Kasumi-1 (cell line): ENCODE measurements at places on chromosomes 7 and 10.
A peak's percentile ranks its signal among the peaks of the same experiment; 100 is the strongest.

DNA sequence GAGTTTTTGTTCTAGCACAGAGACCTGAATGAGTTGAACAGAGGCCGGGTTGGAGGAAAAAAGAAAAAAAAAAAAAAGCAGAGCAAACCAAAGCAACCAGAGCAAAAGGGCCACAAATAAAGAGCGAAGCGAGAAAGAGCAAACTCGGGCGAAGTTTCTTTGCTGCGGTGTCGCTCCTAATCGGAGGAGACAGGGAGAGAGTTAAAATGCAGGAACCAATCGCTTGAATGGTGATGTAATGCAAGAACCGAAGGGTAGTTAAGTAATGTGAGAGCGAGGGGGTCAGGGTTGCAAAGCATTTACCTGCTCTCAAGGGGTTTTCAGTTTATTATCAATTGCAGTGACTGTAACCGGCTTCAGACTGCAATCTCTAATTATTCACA, 271.7 kb downstream of the TRIL start:
- DNase-seq = peak; percentile 13

GRCh38 chr10:113087165-113088029, 137.3 kb downstream of the TCF7L2 start:
- peak; percentile 34 for DNase-seq

DNA sequence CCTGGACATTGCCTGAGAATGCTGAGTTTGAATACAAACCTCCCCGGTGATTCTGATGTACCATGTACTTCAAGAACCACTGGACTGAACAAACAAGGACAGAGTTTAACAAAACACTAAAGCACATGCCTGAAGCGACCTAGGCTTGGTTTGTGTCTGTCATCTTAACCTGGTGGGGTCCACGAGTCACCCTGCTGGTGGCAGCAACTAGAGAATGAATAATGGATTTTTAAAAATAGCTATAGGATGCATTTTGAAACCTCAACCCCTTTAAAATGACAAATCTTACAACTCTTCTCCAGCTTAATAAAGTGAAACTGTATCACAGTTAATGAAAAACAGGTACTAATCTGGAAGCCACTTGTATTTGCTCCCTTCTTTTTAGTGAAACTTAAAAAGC, 25.2 kb downstream of the CDHR3 start:
- DNase-seq = no peak

DNA sequence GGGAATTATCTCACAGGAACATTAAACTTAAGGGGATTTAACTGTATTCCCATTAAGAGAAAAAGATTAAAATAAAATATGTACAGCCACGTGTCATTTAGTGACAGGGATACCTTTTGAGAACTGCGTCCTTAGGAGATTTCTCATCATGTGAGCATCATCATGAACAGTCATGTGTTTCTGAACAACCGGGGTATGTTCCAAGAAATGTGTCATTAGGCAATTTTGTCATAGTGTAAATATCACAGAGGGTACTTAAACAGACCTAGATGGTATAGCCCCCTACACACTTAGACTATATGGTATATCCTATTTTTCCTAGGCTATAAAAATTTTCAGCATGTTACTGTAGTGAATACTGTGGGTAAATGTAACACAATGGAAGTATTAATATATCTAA, 840.3 kb downstream of the CNTNAP2 start:
- no peak for DNase-seq

DNA sequence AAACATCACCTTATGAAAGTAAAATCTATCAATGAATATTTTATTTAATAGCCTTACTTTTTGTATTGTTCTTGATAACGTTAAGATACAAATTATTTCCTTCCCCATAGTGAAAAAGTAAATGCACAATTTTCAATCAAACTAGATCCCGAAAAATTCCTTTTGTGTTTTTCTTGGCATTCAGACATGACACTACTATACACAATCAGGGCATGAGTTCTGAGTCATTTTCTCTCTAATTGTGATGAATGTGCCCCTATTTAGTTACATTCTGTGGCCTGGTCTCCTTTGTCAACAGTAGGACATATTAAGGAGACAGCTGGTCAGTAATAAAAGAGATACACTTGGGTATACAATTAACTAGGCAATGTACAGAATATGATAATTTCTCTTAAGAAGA, 19.8 kb downstream of the COL1A2 start:
- no peak for DNase-seq

GRCh38 chr7:2564970-2565540, 6.3 kb downstream of the IQCE start:
- DNase-seq = no peak

GRCh38 chr7:39304178-39304577, 262.0 kb upstream of the YAE1 start:
- DNase-seq = no peak

GRCh38 chr7:69722843-69723242, 124.6 kb downstream of the AUTS2 start:
- DNase-seq = no peak

GRCh38 chr7:154644366-154644765, 358.6 kb downstream of the PAXIP1 start:
- no peak for DNase-seq

DNA sequence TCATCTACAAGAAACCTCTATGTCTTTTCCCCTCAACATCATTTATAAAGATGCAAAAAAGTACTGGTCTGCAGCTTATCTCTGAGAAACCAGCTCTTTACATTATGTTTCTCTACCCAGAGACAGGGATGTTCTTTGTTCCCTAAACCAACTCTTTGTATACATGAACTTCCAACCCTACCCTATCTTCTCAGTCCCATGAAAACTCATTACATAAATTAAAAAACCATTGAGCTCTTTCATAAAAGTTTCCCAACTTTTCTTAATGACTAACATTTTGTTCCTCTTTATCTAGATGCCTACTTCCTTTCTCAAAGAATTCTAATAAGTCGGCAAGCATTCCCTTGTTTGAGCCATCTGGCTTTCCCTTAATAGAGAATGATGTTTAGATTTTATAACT, 192.8 kb upstream of the AGK start:
- DNase-seq = no peak

DNA sequence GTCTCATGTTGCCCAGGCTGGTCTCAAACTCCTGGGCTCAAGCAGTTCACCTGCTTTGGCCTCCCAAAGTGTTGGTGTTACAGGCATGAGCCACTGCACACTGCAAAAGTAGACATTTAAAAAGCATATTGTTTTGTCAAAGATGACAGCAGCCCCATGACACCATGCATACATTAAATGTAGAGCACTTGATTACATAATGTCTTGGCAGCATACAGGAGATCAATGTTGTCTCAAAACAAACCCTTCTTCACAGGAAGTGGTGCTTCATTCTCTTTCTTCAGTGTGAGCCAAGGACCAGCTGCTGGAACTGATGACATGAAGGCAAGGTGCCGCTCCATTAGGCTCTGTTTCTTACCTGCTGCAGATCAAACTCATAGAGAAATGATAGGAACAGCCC, 218.4 kb downstream of the KLF6 start:
- no peak for DNase-seq

- no peak for DNase-seq
These were observed 52.5 kb downstream of the KLRG2 start for GRCh38 chr7:139431010-139431409.

DNA sequence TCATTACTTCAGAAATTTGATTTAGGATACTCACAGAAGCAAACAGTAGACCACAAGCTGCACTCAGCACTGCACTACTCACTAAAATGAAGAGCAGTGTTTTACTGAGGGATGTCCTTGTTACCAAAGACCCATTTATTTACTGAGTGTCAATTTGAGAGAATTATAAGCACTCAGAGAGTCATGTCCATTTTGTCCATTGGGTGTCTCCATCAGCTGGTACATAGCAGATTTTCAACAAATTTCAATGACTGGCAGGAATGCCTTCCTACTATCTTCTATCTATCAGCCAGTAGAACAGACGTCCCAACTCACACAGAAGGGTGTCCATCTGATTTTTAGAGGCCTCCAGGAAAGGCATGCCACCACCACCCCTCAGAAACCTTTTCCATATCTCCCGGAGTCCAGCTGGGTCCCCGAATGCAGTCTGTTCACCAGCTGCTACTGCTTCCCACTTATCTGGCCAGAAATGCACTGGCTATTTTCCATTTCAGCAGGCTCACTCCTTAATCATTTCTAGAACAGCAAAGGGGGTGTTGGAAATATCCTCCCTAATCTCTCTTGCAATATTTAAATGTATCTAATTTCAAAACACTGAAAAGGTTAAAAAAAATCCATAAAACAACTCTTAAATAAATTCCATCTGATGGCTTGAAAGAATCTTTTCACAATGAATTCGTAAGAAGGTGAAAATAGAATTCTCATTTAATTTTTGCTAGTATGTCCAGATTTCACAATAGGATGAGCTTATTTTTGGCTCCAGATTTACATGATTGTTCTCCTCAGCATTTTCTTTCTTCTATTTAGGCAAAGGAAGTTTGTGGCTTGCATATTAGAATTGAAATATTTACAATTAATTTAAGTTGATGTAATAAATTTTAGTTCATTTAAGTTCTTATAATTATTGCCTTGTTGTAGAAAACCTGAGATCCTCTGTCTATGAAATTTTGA, 1164.0 kb upstream of the CELF2 start:
- DNase-seq = no peak

DNA sequence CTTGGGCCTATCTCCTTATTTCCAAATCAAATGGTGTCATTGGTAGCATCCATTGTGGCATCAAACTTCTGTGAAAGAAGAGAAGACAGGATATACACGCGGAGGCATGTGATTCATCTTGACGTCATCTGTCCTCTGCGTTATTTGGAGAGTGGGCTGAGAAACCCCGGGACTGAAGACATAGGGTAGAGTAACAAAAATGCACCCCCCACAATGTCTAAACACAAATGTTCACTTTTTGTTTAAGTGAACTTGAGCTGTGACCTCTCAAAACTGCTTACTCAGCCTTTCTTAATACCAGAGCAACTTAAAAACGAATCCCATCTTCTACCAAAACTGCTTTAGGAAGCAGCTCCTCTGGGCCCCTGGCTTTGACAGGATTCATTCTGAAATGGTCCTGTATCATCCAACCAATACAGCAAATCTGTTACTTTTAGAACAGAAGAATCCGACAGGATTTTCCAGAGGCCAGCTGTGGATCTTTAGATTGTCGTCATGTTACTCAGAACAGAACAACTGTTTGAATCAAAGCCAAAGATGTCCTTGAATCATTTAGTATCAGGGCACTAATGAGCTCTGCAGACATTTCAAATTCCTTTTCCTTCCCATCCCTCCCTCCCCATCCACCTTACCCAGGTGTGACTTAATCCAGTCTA, 438.1 kb downstream of the SUGCT start:
- no peak for DNase-seq

- peak; percentile 92 for DNase-seq
These were observed 252.9 kb downstream of the RNLS start for GRCh38 chr10:88330174-88330573.

DNA sequence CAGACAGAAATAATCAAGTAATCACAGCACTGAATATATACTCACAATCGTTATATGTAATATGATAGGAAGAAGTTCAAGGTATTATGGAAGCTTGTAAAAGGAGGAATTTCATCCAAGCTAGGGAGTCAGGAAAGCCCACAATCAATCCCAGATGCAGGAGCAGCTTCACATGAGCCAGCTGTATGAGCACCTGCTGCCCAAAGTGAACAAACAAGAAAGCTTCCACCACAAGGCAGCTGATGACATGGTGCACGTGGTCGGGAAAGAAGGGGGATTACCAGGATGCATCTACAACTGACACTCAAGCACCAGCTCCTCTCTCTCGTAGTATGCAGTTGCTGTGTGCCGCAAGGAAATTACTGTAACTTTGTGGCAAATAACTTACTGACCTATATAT, 225.2 kb downstream of the XPNPEP1 start:
- no peak for DNase-seq

DNA sequence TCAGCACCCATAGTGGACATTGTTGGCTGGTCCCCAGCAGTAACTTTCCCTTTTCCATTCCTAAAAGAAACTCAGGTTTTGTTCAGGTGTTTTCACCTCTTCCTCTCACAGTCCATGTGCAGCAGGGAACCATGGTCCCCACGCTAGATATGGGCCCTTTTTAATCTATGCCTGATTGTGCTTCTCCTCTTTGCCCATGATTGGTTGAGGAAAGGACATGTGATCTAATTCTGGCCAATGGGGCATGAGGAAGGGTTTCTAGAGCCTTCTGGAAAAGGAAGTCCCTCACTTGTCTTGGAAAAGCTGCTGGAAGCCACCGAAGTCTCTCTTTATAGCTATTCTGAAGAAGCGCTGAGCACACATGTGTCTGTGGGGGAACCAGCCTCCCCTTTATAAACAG, 330.7 kb downstream of the ACTR3B start:
- no peak for DNase-seq

GRCh38 chr10:88114368-88114767, 250.9 kb downstream of the PTEN start:
- DNase-seq = peak; percentile 95

GRCh38 chr7:134245253-134245652, 71.5 kb downstream of the SLC35B4 start:
- no peak for DNase-seq

DNA sequence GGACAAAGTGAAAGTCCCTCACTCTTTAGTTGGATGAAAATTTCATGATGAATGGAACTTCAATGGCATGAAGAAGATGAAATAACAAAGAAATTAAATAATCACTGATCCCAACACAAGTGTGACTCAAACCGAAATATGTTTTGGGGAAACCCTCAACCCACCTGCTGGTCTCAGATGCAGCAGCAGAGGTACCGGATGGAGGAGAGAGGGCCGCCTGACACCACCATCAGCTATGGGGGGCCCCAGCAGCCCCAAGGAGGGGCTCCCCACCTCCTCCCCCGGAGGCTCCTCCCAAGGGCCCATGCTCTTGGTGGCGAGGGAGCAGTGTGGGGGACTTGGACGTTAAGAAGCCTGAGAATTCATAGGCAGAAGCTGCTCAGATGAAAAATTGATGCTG, 137.2 kb upstream of the ADARB2 start:
- no peak for DNase-seq

GRCh38 chr7:45420843-45421495, 153.2 kb upstream of the ADCY1 start:
- no peak for DNase-seq

DNA sequence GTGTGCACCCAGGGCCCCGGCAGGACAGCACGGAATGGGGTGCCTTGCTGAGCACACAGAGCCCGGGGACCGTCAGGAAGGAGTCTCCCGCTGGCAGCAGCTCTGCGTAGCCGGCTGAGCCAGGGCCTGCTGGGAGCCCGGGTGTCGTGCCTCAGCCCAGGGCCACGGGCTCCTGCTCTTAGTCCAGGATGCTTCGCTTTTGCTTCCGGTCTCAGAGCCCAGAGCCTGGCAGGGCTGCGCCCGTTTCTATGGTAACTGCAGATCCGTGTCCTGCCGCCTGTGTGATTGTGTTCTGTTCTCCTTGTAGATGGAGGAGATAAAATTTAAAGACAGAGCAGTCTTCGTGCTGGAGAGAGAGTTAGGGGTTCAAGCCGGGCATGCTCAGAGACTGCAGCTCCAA, 53.7 kb upstream of the DPYSL4 start:
- DNase-seq = no peak

- DNase-seq = no peak
These were observed 122.3 kb downstream of the TRIL start for GRCh38 chr7:28835800-28836199.

GRCh38 chr10:44384601-44385025, 284 bp downstream of the CXCL12 start:
- DNase-seq = no peak

- DNase-seq = no peak
These were observed 119.9 kb downstream of the PLXNA4 start for GRCh38 chr7:132456418-132456817.

- DNase-seq = no peak
These were observed 15.8 kb downstream of the ZNF25 start for GRCh38 chr10:37960591-37961137.

- no peak for DNase-seq
These were observed 177.6 kb downstream of the GRID1 start for GRCh38 chr10:86188796-86189558.

GRCh38 chr7:75033064-75033463, 40.5 kb downstream of the RCC1L start:
- no peak for DNase-seq
